ENCODE measurements at places on chromosomes 12 and 14. TPM values are rescaled to one million over a fixed set of nuclear protein-coding genes. Genes with fewer than 3 reads are reported as not detected.

GRCh38 chr12:121826318-121827150, 22.7 kb downstream of the SETD1B start:
- H3K27ac ChIP-seq: no peak overlapping the region
- no peak for DNase-seq
- no peaks in the 10 kb centered on the region for H3K36me3 ChIP-seq
- H3K4me1 ChIP-seq: no peaks in the 10 kb centered on the region

- no peak overlapping the region for H3K4me3 ChIP-seq
- no peaks in the 10 kb centered on the region for H3K4me1 ChIP-seq
- no peaks in the 10 kb centered on the region for H3K36me3 ChIP-seq
- DNase-seq: no peak
- H3K27ac ChIP-seq: no peak overlapping the region
These were observed 431.9 kb downstream of the BCL11B start for GRCh38 chr14:98840091-98840490.

DNA sequence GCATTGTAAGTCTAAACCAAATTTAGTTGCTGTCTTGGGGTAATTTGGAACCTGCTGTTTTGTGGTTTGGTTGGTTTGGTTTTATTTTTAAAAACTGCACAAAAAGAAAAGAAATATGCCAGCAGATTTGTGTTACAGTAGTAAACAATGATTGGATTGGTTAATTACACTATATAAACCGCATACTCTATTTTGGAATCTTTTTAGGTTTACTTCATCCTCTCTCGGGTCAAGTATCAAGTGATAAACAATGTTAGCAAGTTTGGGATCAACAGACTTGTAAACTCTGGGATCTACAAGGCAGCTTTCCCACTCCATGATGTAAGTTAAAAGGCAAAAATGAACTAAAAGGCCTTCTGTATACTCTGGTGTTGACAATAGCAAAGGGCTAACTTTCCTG, 132.4 kb downstream of the ANO6 start:
- H3K27ac ChIP-seq: no peak overlapping the region
- no peak overlapping the region for H3K4me3 ChIP-seq
- H3K36me3 ChIP-seq: peaks cover 41% of the 10 kb centered on the region
- H3K4me1 ChIP-seq: peaks cover 13% of the 10 kb centered on the region
- DNase-seq: no peak

The RGS6 gene
- total RNA-seq: not detected

The LMNTD1 gene
- total RNA-seq: not detected

The TSPAN8 gene
- 1.9 TPM for total RNA-seq

The RFX4 gene
- not detected for total RNA-seq

The CLBA1 gene
- 12.5 TPM for total RNA-seq
